ENCODE measurements at places on chromosomes 1 and 21.
A peak's percentile ranks its signal among the peaks of the same experiment; 100 is the strongest.

DNA sequence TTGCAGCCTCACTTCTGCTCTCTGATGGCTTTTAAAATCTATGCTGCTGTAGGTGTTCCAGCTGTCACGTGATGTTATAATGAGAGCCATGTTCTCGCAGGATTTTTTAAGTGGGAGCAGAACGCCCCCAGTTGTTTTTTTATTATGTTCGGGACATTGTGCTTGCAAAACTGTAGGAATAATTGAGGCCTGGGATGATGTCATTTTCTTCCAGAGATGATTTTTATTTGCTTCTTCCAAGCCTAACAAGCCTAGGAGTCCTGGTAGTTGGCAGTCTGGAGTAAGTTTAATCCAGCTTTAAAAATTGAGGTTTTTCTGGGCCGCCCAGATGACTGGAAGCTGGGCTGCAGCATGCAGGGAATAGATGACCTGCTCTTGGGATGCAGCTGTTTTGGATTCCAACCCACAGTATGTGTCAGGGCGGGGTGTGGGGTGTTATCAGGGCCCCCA lies 34.6 kb upstream of the CHIT1 start:
- no peak for DNase-seq

GRCh38 chr1:41683681-41684500 lies 199.4 kb upstream of the EDN2 start:
- DNase-seq: peak; percentile 46

DNA sequence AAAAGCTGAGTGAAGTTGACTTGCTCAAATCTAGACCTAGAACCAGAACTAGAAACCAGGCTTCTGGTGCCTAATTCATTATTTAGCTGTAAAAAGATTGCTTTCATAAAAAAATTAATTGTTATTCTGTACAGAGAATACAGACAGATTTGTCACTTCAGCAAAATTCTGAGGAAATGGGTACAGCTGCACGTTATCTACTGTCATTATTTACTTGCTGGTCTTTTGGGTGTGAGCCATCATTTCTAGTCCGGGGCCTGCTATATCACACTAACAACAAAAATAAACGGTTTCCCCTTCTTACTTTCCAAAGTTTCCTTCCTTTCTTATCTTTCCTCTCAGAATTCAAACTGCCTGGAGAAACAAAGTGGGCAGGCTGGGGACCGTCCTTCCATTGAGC lies 68.3 kb downstream of the PTGER3 start:
- no peak for DNase-seq

- DNase-seq: no peak
Observed at GRCh38 chr1:194215448-194215847, 1029.0 kb upstream of the B3GALT2 start.

- DNase-seq: peak; percentile 72
Observed at GRCh38 chr1:206479183-206480125, 9.2 kb downstream of the IKBKE start.

- no peak for DNase-seq
Observed at GRCh38 chr21:44579056-44579832, 1.2 kb downstream of the KRTAP10-5 start.

- no peak for DNase-seq
Observed at GRCh38 chr1:245871915-245872314, 635.2 kb downstream of the SMYD3 start.

DNA sequence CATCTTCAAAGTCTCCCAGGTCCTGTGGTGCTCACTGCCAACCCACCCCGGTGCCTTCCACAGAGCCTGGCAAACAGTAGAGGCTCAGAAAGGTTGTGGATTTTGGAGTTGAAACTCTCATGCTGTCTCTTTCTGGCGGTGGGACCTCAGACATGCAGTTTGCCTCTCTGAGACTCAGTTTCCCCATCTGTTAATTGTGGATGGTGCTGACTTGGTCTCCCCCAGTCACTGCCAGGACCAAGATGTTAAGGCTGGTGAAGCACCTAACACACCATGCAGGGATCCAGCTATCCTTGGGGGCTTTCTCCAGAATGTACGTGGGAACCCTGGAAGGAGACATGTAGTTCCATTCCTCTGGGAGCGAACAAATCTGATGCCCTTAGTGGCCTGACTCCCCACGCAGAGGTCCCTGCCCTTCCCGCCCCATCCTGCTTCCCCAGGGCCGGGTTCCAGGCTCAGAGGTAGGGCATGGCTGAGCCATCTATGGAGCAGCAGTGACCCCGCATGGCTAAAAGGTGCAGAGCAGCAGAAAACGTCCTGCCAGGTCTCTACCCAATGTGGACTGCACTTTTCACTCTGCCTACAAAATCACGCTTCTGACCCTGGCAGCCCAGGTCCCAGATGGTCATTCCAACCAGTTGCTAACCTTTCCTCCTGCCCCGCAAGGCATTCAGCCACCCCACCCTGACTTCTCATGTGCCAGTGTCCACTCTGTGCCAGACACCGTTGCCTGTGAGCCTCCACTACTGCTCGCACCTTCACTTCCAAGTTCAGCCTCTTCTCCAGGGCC lies 9.2 kb upstream of the TTC22 start:
- DNase-seq: peak; percentile 67

DNA sequence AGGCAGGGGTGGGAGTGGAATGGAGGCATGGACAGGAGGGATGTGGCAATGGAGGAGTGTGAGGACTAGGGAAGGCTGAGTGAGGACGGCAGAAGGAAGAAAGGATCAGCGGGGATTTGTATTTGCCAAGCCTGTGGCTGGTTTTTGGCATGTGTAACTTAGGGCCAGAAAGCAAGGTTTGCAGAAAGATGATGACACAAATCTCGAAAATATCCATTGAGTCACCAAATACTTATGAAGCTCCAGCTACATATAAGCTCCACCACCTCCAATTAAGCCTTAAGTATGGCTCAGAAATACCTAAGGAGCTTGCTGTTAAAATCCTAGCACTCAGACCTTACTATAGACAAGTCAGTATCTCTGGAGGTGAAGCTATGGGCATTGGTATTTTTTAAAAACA lies 90.1 kb downstream of the OMA1 start:
- no peak for DNase-seq

DNA sequence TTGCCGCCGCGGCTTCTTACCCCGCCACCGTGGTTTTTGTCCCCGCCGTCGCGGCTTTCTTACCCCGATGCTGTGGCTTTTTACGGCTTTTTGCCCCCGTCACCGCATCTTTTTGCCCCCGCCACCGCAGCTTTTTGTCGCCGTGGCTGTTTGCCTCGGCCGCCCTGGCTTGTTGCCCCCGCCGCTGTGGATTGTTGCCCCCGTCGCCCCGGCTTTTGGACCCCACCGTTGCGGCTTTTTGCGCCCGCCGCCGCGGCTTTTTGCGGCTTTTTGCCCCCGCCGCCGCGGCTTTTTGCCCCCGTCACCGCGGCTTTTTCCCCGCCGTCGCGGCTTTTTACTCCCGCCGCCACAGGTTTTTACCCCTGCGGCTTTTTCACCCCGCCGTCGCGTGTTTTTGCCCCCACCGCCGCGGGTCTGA lies 3934.3 kb downstream of the SRGAP2C start:
- no peak for DNase-seq

DNA sequence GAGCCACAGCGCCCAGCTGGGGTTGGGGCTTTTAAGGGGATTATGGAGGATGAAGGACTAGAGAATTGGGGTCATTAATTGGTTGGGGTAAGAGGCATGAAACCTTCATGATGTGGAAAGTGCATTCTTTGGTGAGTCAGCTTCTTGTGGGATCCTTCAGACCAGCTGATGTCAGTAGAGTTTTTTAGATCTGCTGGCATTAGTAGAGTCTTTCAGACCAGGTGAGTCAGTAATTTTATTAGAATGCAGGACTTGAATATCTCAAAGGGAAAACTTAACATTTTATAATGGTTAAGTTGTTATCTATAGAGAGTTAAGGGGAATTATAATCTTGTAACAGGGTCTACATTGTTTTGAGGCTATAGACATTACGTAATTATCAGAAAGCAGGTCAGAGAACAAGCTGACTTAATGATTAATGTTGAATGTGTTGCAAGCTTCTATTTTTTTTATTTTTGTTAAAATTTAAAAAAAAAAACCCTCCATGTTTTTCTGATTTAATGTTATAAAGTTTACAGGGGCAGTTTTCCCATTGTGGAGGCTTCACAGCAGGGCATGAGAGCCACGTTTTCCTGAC lies 160.9 kb upstream of the FMN2 start:
- no peak for DNase-seq

DNA sequence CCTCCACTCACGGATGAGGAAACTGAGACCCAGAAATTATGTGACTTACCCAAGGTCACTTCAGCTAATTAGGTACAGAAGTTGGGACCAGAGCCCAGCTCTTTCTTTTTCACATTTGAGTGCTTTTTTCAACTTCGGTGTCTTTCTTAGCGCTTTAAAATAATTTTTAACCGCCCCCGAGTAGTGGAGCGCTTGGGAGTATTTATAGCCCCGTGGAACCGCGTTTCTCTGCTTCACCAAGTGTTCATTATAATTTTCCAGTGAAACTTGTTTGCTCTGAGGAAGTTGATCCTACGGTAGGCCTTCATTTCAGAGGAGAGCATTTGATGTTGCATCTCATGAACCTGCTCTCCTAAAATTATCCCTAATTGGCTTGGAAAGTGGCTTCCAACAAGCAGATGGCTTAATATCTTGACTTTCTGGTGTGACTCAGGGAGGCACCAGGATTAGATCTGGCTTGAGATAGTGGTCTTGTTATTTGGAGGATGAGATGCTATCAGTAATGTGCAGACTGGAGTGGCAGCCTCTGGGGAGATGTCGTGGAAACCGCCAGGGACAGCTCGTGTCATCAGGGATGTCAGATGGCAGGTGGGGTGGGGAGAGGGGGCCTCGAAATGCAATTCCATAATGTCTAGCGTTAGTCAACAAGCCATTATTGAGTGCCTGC lies 321.3 kb downstream of the CAMTA1 start:
- no peak for DNase-seq

GRCh38 chr1:29990304-29990703 lies 733.1 kb downstream of the MATN1 start:
- no peak for DNase-seq

GRCh38 chr1:180581635-180582039 lies 22.9 kb downstream of the OVAAL start:
- DNase-seq: no peak

DNA sequence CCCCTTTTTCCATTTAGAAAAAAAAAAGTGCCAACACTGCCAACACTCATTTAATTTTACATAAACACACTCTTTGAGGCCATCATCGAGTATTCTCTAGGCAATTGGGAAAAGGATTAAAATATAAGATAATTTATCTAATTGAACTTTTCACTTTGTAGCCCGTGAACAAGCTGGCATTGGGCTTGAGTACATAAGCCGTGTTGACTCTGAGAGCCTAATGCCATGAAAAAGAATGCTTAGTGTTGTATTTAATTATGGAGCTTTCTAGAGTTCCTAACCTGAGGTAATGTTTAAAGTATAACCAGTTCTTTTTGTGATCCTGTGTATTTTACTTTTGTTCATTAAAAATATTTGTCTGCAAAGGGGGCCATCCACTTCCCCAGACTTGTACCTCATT lies 193.8 kb downstream of the LYPLAL1 start:
- no peak for DNase-seq

DNA sequence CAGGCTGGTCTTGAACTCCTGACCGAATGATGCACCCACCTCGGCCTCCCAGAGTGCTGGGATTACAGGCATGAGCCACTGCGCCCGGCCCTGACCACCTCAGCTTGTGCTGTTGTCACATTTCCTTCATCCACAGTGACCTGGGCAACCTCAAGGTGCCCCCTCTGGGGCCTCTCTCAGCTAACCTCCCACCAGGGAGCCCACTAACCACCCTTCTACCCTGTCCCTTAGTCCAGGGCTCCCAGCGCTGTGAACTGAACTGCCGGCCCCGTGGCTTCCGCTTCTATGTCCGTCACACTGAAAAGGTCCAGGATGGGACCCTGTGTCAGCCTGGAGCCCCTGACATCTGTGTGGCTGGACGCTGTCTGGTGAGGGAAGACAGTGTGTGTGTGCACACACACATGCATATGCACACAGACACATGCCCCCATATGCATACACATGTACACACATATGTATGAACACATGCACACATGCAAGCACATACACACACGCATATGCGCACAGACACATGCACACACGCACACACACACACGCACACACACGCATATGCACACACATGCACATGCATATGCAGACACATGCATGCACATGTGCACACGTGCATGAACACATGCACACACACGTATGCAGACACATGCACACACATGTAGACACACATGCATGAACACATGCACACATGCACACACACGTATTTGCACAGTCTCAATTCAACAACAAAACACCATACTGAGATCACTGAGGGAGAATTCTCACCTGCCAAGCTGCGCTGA lies 6.2 kb downstream of the ADAMTSL4 start:
- no peak for DNase-seq

DNA sequence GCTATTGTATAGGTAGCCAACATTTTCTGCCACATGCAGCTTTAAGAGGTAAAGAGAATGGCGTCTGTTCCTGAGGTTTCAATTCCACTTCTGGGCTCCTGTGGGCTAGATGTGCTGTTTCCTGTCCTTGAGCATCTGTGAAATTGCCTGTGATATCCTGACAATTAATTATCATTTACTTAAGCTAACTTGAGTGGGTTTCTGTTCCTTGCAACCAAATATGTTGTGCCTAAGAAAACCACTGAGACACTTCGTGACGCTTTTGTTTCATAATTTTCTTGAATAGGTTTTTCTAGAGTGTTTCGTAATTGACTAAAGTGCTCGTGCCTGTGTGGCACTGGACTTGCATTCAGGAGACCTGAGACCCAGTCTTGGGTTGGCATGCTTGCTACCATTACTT lies 127.3 kb upstream of the POU3F1 start:
- DNase-seq: no peak

DNA sequence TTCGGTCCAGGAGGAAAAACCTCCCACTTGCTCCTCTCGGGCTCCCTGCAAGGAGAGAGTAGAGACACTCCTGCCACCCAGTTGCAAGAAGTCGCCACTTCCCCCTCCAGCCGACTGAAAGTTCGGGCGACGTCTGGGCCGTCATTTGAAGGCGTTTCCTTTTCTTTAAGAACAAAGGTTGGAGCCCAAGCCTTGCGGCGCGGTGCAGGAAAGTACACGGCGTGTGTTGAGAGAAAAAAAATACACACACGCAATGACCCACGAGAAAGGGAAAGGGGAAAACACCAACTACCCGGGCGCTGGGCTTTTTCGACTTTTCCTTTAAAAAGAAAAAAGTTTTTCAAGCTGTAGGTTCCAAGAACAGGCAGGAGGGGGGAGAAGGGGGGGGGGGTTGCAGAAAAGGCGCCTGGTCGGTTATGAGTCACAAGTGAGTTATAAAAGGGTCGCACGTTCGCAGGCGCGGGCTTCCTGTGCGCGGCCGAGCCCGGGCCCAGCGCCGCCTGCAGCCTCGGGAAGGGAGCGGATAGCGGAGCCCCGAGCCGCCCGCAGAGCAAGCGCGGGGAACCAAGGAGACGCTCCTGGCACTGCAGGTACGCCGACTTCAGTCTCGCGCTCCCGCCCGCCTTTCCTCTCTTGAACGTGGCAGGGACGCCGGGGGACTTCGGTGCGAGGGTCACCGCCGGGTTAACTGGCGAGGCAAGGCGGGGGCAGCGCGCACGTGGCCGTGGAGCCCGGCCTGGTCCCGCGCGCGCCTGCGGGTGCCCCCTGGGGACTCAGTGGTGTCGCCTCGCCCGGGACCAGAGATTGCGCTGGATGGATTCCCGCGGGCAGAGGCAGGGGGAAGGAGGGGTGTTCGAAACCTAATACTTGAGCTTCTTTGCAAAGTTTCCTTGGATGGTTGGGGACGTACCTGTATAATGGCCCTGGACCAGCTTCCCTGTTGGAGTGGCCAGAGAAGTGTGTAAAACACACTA lies 45.3 kb downstream of the MRPL39 start:
- DNase-seq: peak; percentile 88

GRCh38 chr1:9439074-9439761 lies 100.0 kb upstream of the SLC25A33 start:
- no peak for DNase-seq

- DNase-seq: no peak
Observed at GRCh38 chr21:34770576-34770975, 101.8 kb downstream of the CLIC6 start.

- no peak for DNase-seq
Observed at GRCh38 chr1:212962509-212962908, 12.2 kb downstream of the VASH2 start.

All from CD4-positive, alpha-beta T cell treated with Interleukin-2 at 100 ng/mL for 4 hours (primary cell).